ENCODE measurements at places on chromosomes 16 and 17.

DNA sequence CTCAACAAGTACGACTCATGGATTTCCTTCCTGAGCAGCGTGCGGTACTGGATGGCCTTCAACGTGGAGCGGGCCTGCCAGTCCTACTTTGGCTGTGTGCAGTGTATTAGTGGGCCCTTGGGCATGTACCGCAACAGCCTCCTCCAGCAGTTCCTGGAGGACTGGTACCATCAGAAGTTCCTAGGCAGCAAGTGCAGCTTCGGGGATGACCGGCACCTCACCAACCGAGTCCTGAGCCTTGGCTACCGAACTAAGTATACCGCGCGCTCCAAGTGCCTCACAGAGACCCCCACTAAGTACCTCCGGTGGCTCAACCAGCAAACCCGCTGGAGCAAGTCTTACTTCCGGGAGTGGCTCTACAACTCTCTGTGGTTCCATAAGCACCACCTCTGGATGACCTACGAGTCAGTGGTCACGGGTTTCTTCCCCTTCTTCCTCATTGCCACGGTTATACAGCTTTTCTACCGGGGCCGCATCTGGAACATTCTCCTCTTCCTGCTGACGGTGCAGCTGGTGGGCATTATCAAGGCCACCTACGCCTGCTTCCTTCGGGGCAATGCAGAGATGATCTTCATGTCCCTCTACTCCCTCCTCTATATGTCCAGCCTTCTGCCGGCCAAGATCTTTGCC lies 9.0 kb downstream of the HAS3 start:
- DNase-seq, result no peak

DNA sequence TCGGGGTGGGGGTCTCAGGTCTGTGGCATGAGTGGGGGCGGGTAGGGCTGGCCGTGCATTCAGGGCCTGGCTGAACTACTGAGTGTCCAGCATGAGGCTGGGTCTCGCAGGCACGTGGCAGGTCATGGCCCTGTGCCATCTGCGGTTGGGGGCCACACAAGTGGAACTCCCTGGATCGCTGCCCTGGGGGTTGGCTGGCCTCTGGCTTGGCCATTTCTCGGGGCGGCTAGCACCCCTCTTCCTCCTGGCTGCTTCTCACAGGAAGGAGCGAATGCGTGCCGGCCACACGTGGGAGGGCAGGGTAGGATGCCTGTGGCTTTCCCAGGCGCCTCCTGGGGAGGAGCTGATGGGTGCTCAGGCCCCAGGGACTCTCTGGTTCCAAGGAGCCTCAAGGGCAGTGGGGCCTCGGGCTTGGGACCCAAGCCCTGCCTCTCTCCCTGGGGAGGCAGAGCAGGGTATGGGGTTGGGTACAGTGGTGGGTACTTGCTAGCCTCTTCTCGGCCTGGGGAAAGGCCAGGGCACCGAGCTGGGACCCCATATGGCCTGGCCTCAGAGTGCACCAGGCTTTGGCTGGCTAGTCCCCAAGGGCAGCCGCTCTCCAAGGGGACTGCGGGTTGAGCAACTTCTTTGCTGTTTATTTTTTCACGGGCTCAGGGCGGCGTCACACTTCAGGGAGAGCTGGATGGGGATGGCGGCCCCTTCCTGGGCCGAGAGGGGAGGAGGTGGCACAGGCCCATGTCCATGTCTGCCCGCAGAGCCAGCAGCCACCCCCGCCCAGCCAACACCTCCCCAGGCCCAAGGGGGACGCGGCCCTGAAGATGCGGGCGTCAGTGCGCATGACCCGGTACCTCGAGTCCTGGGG lies 37.5 kb downstream of the ADCY7 start:
- no peak for DNase-seq

DNA sequence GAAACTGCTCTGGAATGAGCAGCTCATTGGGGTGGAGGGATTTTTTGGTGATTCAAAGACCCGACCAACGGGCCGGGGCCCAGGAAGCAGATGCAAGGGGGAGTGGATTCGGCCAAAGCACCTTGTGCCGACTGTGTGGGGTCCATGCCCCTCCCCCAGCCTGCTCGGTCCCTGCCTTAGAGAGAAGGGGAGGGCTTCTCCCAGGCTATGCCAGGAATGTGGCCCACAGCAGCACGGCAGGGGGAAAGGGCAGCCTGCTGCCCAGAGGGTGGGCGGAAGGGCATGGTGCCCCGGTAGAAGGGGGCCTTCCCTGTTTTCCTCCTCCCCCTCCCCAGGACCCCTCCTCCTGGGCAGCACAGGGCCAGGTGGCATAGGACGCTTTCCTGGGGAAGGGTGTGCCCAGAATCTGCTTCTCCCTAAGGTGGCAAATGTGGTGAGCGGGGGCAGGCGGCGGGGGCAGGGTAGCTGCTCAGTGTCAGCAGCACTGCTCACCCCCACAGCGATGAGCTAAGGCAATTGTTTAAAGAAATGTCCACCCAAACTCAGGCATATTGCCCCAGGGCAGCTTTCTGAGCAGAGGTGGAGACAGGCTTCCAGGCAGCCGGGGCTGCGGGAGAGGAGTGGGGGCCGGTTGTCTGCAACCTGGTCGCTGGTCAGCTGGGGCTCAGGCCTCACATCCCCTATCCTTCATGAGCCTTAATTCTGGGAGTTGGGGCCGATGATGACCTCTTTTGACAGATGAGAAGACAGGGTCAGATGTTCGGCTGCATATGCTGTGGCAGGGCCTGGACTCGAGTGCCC lies 33.9 kb upstream of the MLKL start:
- no peak for DNase-seq

- DNase-seq, result no peak
Observed at GRCh38 chr17:43517161-43517560, 29.0 kb downstream of the ETV4 start.

DNA sequence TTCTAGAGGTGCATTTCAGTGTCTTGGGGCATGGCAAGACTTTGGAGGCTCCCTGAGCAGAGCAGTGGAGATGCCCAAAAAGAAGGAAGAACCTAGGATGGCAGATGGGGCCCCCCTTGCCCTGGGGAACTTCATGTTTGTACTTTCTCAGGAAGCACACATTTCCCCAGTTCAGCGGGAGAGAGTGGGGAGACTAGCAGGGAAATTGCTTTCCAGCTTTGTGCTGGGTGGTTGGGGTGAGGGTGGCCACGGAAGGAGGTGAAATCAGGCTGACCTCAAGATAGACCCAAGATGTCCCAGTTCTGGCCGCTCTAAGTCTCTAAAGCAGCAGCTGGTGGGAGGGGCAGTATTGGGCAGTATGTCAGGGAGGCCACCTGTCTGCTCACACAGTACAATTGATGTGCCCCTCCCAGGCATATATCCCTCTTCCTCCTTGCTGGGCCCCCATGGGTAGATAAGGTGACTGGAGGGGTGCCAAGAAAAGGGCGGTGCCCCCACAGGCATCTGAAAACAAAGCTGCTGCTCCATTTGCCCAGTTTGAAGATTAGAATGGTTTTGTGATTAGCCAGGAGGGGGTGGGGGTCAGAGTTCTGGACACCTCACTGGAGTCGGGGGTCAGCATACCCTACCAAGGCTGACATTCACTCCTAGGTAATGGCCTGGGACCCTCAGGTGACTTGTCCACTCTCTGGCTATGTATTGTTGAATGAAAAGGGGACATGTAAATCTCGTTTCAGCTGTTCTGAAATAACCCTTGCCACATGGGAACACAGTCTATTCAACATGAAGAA lies 17.1 kb upstream of the NAGLU start:
- no peak for DNase-seq

GRCh38 chr17:10729334-10730193 lies at the start of gene TMEM220:
TMEM220 (minus strand) TSS chr17:10730023; CDS start chr17:10729851, 172 bp downstream.
- no peak for DNase-seq

- no peak for DNase-seq
Observed at GRCh38 chr17:79282294-79282693, 207.7 kb downstream of the ENGASE start.

DNA sequence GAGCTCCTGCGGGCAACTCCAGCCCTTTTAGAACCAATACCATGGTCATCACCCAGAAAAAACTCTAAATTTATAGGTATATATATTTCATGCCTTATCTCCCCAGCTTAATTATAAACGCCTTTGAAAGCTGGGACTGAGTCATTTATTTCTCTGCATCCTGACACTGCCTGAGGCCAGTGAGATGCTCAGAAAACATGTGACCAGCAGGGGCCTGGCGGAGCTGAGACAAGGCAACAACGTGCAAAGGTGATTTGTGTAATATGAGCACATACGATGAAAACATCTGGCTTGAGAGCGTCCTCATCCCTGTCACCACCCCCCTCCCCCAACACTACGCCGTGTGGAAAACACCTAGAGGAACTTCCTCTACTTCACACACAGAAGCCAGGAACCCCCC lies 22.7 kb downstream of the NXN start:
- DNase-seq, result no peak

DNA sequence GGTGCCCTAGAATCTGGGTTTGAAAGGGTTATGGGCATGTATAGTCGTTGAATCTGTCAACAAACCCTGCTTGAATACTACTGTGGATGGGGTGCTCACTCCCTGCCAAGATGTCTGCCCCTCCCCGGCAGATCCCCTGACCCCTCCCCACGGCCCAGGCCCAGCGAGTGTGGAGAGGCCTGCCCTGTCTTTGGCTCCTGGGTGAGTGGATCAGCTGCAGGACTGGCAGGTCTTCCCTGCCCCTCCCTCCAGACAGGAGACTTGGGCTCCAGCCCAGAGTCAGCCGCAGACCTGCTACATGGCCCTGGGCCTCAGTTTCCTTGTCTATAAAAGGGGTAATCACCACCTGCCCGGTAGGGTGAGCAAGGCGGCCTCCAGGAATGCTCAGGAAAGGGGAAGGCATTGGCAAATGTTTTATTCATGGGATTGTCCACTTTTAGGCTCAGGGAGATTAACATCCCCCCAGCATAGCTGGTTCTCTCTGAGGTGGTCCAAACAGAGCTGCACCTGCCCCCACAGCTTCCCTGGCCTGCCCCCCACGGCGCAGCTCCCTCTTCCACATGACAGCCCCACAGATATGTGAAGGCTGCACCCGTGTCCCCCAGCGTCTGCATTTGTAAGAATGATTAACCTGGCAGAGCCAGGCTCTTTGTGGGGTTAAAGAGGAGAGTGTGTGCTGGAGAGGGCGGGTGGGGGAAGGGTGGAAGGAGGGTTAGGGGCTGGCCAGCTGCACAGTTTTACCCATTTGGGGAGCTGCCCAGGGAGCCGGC lies 18.5 kb upstream of the SPNS2 start:
- DNase-seq, result no peak
